ENCODE measurements at places on chromosomes 2 and 18.
A peak's percentile ranks its signal among the peaks of the same experiment; 100 is the strongest.

DNA sequence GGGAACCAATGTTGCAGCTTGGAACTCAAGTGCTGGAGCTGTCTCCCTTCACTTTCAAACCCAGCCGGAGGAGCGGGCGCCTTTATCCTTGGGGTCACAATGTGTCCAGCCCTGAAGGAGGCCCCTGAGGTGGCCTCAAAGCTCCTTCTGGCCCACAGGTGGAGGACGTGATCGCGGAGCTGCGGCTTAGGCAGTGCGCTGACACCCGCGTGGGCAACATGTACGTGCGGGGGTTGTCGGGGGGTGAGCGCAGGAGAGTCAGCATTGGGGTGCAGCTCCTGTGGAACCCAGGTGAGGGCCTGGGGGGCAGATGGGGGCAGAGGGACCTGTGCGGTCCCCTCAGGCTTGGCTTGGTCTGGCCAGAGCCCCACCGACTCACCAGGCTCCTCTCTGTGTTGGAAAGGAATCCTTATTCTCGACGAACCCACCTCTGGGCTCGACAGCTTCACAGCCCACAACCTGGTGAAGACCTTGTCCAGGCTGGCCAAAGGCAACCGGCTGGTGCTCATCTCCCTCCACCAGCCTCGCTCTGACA is 13.5 kb downstream of the ABCG8 start:
- DNase-seq = no peak

DNA sequence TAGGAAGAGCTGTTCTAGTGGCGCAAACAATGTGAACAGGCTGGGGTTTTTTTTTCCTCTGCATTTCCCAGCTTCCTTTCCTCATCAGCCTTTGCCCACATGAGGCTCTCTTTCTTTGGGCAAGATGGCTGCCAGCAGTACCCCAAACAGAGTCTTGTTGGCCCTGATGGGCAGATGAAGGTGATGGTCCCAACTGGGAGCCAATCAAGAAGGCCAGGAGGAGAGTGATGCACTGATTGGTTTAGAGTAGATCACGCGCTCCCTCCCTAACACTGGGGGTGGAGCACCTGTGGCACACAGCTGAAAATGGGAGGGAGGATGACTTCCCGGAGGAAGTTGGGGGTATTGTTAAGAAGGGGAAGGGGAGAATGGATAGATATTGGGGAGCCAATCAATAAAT is 96.3 kb upstream of the FZD7 start:
- DNase-seq = no peak

DNA sequence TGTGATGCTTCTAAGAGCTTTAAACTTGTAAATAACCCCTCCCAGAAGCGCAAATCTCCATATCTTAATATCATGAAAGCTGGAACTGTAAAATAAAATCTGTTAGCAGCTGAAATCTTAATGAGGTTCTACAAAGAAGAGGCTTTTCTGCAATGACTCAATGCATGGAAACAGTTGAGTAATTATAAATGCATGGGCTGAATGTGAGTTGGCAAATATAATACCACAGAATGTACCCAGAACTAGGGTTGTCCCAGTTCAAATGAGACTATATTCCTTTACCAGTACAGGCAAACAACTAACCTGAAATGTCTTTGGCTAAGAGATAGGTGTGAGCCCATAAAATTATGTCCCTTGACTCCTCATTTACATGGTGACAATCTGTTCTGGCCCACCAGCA is 52.9 kb downstream of the SATB2 start:
- DNase-seq = peak; percentile 74

DNA sequence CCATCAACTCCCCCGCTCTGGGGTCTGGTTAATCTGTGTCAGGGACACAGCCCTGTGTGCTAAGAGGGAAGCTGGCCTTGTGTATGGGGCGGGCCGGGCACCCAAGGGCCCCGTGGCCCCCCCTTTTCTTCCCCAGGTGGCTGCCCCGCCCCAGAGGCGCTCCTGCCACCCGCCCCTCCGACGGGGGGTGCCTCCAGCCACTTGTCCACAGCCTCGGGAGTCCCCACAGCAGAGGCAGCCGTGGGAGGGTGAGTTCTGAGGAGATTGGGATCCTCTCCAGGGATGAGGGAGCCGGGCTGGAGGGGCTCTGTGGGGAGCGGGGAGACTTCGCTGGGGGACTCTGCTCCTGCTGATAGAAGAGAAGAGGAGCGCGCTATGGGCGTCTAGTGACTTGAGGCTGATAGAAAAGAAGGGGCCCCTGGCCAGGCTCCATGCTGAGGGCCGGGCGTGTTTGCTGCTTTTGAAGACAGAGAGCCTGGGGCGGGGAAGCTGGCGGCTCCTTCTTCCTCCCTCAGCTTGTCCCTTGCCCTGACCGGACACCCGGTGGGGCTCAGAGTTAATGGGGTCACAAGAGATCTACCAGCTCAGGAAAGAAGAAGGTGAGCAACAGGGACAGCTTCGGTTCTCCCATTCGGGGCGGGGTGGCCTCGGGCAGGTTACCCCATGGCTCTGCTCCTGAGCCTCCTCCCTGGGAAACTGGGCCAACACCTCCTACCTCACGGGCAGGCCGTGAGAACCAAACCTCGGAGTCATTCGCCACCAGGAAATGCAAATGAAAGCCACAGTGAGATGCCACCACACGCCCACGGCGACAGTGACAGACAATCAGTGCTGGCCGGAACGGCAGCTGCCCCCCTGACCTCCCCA is 89.4 kb upstream of the TAF1B start:
- DNase-seq = no peak

DNA sequence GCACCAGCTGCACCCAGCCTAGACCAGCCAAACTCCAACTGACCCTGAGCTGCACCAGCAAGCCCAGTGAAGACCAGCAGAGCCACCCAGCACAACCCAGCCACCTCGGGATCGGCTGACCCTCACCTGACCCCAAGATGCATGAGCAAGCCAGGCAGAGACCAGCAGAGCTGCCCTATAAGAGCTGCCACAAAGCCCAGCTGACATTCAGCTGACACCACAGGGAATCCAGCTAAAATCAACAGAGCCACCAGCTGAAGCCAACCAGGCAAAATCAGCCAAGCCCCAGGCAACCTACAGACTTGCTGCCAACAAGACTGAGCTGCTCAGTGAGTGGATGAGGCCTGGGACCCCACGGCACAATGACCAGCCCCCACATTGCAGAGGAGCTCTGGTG is 54.6 kb downstream of the CYP27C1 start:
- no peak for DNase-seq

DNA sequence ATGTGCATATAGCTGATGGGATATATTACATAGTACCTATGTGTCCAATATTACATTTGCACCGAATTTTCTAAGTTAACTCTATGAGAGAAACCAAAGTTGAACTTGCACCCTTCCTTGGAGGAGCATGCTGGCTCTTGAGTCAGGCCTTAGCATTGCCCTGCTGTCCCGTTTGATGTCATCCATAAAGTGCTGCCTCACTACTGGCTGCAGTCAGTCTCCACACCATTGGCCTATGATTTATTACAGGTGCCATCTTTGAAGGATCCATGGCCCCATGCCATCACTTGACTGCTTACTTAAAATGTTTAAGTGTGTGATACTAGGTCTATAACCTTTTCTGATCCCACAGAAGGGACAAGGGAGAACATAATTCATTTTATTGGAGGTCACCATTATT is 249.3 kb upstream of the RBBP8 start:
- no peak for DNase-seq

DNA sequence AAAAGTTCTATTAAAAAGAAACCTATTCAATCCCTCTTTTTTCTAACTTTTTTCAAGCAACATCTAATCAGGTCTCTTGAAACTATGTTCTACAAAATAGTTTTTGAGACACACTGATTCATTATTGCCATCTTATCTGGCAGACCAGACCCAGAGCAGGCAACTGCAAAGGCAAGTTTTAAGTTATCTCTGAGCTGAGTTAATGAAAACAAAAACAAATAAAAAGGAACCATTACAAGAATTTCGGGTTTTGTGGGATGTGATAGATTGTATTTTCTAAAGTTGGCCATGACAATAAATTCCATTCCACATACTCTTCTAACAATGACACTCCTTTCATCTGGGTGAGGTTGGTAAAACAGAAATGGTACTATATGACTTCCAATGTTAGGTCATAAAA is 15.2 kb upstream of the TWSG1 start:
- no peak for DNase-seq

Measured in fibroblast of lung (primary cell).